NCI-H1092 (cell line): ENCODE measurements at places on chromosomes 12 and 14.

DNA sequence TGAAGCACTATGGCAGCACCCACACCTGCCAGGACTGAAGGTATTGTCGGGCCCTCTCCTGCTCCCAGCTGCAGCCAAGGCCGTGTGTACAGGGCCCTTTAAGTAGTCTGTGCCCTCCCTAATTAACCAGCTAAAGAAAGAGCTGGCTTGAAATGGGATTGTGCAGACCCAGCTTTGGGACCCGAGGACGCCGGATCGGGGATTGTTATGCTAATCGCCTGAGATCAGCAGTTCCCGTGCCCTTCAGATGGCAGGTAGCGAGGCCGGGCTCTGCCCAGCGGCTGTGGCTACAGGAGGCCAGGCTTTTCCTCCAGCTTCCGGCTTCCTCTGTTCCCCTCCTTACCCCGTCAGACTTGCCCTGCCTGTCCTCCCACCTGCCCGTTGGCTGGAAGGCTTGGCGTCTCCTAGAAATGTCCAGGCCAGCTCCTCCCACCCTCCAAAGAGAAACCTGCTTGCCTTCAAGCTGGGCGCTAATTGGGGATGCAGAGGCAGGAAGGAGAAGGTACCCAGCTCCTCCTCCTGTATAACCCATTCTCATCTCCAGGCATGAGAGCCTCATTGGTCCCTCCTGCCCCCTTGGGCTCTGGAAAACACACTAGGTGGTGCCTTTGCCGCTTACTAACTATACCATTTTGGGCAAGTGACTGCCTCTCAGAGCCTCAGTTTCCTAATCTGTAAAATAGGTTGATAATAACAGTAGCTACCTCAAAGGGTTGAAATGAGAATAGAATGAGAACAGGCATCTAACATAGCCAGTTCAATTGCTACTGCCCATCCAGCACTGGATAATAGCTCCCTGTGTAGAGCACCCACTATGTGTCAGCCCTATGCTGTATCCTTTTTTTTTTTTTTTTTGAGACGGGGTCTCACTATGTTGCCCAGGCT lies 25.8 kb upstream of the MSI1 start:
- DNase-seq = peak; percentile 5

- no peak for DNase-seq
These were observed 2.6 kb upstream of the BHLHE41 start for GRCh38 chr12:26127404-26127803.

DNA sequence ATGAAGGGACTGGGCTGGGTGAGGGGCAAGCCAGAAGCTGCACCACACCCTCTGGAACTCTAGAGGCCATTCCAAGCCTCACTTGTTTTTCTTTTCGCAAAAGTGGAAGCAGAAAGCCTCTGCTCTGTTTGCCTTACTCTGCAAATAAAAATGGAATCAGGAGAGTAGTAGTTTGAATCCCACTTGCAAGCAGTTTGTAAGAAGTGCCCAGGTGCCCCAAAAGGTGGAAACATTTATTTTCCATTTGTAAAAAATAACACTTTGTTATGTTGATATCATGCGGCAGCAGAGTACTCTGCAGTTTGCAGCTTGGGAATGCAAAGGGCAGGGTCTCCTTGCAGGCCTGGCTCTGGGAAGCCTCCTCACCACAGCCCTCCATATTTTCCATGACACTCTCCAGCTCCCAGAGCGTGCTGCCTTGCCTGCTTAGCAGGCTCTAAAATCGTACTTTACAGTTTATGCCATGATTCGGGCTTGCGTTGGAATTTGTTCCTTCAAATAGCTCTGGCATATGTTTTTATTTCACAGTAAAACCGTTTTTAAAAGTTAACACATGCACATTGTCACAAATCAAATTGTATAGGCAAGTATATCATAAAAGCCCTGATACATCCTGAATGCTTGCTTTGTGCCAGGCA lies 20.0 kb downstream of the TUNAR start:
- no peak for DNase-seq

DNA sequence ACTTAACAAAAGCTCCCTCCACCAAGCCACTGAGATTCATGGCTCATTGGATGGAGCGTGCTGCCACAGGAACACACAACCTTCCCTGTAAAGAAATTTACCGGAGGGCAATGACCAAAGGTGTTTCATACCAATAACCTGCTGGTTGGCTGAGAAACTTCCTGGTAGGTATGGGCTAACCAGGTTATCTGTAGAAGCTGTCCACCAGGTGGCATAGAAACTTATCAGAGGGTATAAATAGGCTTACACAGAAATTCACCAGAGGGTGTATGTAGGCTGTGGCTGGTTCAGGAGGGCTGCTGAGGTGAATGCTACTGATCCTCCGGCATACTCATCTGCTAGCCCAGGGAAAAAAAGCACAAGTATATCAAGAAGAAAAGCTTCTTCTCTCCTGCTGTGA lies 27.1 kb upstream of the MTERF2 start:
- no peak for DNase-seq

DNA sequence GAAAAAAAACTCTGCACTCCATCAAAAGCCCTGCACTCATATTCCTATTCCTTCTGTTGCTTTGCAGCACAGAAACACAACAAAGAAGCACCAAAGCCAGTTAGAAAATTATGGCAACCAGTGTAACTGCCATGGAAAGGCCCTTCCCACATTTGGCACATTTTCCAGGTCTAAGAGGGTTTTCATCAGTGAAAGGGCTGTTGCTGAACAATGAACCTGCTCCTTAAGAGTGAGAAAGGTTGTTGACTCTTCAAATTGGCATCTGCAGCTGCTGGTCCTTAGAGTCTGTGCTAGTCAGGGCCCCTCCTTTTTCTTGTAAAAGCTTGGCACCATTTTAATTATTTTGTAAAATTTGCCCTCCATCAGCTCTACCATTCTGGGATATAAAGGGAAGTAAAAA lies 378.7 kb upstream of the KITLG start:
- DNase-seq = peak; percentile 96

DNA sequence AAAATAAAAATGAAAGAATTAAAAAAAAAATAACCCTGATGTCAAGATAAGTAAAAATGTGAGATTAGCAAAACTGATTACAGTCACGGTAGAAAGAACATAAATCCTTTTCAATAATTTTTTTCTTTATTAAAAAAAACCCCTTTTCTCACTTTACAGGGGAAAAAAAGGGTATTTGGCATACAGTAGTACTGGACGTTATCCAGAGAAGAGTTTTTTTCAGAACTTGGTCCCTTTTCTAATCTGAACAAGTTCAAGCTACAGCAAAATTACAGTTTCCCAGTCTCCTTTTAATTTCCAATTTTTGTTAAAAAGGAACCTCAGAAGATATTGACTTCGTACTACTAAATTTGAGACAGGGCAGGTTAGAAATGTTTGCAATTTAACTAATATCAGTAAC lies 134.7 kb upstream of the DCN start:
- DNase-seq = no peak

DNA sequence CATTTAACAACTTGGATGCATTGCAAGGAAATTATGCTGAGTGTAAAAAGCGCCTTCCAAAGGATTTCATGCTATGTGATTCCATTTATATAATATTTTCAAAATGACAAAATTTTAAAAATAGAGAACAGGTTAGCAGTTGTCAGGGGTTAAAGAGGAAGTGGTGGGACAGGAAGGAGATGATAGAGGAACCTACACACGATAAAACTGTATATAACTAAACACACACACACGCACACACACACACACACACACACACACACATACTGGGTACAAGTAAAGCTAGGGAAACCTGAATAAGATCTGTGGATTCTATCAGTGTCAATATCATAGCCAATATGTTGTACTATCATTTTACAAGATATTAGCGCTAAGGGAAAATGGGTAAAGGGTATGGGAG lies 17.2 kb downstream of the TTC9 start:
- DNase-seq = no peak

GRCh38 chr12:119338593-119339363 lies 4.2 kb downstream of the CCDC60 start:
- no peak for DNase-seq

DNA sequence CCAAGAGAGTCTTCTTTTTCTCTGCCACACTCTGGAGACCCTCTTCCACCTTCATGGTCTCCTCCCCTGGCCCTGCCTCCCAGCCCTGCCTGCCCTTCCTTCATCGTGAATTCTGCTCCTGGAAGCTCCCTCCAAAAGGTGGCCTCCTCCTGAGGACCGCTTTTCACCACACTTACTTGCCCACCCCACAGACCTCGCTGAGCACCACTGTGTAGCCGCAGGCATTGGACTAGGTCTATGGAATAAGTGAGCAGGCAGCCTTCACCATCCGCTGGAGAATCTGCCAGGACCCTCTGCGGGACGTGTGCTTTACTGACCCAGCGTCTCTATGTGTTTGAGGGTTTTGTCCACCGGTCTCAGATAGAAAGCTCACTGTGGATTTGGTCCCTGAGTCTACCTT lies 9.7 kb upstream of the KRT5 start:
- DNase-seq = no peak

GRCh38 chr12:104888892-104889291 lies 69.2 kb downstream of the SLC41A2 start:
- DNase-seq = no peak
